ENCODE measurements at places on chromosomes 11 and 22.

GRCh38 chr22:23218867-23219251 lies 38.5 kb downstream of the BCR start:
- peak overlapping the region; percentile 44 for H3K27ac ChIP-seq
- H3K36me3 ChIP-seq = no peaks in the 10 kb centered on the region
- no peaks in the 10 kb centered on the region for H3K27me3 ChIP-seq
- H3K4me1 ChIP-seq = peaks cover 48% of the 10 kb centered on the region
- DNase-seq = no peak

DNA sequence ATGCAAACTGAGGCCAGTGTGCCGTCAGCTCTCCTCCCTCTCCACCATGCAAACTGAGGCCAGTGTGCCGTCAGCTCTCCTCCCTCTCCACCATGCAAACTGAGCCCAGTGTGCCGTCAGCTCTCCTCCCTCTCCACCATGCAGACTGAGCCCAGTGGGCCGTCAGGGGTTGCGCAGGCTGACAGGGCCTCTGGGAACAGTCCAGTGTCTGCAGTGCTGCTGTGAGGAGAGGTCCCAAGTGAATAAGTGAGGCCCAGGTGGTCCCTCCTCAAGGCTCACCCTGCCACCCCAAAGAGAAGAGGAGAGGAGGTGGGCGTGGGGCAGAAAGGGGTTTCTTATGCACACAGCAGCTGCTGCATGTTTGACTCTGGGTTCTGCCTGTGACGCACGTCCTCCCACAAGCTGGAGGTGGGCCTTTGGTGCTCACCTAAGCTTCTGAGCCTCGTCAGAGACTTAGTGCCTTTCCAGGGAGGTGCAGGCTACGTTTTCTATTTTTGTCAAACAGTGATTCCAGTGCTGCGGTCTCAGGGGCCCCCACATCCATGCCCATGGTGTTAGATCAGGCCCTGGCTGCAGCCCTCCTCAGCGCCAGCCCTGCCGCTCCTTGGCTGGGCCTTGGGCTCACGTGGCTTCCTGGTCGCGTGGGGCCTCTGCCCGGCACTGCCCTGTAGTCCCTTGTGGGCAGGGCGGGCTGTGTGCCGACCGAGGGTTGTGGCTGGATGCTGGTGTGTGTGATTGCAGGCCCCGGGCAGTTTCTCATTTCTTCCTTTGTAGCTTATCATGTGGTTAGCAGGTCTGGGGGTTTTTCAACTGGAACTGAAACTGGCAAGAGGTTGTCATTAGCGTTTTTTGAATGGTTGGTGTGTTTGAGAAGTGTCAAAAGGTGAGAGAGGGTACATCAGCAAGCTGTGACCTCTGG lies 7.1 kb downstream of the TPCN2 start:
- no peak overlapping the region for H3K4me3 ChIP-seq
- H3K27ac ChIP-seq = peak overlapping the region; percentile 21
- DNase-seq = no peak
- peaks cover 20% of the 10 kb centered on the region for H3K36me3 ChIP-seq
- peaks cover 32% of the 10 kb centered on the region for H3K4me1 ChIP-seq

DNA sequence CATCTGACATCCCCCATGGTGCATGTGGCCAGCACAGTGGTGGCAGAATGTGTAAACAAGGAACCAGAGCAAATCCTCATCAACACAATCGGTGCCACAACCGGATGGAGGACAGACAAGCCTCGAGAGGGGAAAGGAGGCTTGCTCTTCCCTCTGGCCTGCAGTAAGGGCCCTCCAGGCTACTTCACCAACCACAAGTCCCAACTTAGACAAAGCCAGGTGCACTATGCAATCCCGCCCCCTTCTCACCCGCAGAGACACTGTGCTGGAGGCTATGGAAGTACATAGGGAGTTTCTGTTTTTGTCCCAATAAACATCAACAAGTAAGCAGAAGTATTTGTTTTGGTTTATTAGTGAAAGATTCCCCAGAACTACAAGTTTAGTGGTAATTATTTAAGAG lies 54.3 kb downstream of the SPATA19 start:
- H3K4me3 ChIP-seq = no peak overlapping the region
- H3K4me1 ChIP-seq = peaks cover 7% of the 10 kb centered on the region

DNA sequence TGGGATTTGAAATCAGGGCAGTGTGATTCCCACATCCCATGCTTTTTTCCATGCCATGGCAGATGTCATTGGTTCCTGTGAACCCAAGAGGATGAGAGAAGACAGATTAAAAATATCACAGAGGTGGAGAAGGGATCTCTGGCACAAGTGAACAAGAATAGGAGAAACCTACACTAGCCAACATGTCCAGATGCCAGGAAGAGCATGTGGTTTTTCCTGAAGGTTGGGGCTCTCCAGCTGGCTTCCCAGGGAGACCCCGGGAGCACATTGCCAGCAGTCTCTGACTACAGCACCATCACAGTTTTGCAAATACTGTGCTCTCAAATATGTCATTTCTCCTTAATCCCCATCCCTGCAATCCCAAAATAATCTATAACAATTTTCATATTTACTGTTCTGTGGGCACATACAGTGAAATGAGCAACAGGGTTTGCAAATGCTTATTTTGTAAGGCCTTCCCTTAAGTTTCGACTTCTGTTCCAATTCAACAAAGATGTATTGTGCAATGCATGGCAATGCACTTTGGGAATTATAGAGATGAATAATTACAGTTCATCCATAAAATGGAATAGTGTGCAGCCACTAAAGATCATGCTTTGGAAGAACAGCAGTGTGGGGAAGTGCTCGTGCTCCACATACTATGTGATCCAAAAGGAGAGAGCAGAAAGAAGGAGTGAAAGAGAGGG lies 4.8 kb downstream of the ANKK1 start:
- no peaks in the 10 kb centered on the region for H3K4me1 ChIP-seq
- no peak overlapping the region for H3K4me3 ChIP-seq
- H3K27ac ChIP-seq = no peak overlapping the region
- H3K36me3 ChIP-seq = no peaks in the 10 kb centered on the region
- no peak for DNase-seq

DNA sequence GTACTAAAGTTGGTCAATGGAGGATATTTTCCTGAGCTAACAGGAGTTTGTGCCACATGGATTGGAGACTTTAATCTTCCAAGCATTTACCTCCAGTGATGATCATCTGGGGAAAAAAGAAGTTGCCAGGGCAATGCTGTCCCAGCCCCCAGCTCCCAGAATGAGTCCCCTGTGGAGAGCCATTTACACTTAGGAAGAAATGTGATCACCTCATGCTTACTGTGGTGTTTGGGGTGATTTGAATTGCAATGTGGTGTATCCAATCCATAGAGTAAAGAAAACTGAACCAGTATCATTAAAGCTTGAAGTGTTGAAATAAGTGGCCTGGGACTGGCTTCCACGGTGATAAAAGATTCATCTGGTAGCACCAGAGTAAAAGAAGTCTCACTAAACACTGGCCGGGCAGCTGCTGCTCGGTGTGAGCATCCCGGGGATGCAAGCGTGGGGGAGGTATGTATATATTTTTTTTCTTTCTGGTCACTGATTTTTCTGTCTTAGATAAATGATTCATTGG lies 117.2 kb upstream of the NTM start:
- no peaks in the 10 kb centered on the region for H3K4me1 ChIP-seq
- DNase-seq = no peak
- no peaks in the 10 kb centered on the region for H3K27me3 ChIP-seq
- no peak overlapping the region for H3K4me3 ChIP-seq
- no peak overlapping the region for H3K27ac ChIP-seq
- no peaks in the 10 kb centered on the region for H3K36me3 ChIP-seq

DNA sequence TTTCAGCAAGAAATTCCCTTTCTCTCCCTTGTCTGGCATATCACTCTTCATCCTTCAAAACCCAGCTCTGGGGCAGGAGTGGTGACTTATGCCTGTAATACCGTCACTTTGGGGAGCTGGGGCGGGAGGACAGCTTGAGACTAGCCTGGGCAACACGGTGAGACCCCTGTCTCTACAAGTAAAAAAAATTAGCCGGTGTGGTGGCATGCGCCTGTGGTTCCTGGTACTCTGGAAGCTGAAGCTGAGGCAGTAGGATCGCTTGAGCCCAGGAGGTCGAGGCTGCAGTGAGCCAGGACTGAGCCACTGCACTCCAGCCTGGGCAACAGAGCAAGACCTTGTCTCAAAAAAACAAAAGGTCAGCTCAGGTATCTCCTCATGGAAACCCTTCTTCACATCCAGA lies 1.4 kb upstream of the RCE1 start:
- no peak overlapping the region for H3K4me3 ChIP-seq
- peaks cover 6% of the 10 kb centered on the region for H3K36me3 ChIP-seq
- H3K27me3 ChIP-seq = no peaks in the 10 kb centered on the region
- H3K27ac ChIP-seq = peak overlapping the region; percentile 99
- DNase-seq = no peak
- peaks cover 25% of the 10 kb centered on the region for H3K4me1 ChIP-seq

DNA sequence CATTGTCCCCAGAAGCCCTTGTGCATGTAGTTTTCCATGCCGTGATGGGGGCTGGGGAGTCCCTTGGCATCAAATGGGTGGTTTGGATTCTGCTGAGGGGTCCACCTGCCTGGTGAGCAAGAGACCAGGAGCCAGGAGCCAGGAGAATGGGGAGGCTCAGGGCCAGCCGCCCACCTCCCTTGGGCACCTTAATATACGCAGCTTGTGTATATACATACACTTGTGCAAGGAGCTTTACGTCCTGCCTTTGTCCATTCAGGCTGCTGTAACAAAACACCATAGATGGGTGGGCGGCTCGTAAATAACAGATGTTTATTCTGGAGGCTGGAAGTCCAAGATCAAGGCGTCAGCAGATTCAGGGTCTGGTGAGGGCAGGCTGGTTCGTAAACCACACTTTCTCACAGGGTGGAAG lies 62.5 kb downstream of the SMIM38 start:
- no peak overlapping the region for H3K4me3 ChIP-seq
- H3K36me3 ChIP-seq = no peaks in the 10 kb centered on the region

DNA sequence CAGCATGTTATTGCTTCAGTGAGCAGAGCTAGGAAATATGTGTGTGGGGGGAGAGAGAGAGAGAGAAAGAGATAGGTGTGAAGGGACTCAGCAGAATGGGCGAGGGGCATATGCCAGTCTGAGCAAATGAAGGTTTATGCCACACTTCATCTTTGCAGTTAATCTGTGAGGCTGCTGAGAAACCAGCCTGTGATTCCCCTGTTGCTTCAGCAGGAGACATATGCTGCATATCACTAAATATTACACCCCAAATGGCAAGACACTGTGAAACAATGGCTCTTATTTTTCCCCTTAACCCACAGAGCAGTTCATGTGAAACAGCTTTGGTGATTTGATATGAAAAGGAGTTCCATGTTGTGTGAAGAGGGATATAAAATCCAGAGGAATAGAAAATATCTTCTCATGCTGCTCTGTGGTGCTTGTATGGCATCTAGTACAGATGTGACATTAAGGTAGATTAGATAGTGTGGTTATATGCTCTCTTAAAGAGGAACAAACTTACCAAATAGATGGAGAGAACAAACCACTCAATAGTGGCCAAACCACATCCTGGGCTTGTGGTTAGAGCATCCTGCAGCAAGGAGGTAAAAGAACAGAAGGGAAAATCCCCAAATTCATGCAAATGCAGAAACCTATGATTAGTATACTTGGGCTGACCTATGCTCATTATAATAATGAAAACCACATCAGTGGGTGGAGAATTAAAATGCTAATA lies 864.2 kb downstream of the FAM181B start:
- no peaks in the 10 kb centered on the region for H3K36me3 ChIP-seq
- no peaks in the 10 kb centered on the region for H3K4me1 ChIP-seq
- DNase-seq = no peak
- H3K27ac ChIP-seq = no peak overlapping the region
- H3K27me3 ChIP-seq = no peaks in the 10 kb centered on the region

- no peaks in the 10 kb centered on the region for H3K36me3 ChIP-seq
- DNase-seq = no peak
- no peak overlapping the region for H3K4me3 ChIP-seq
- H3K27ac ChIP-seq = no peak overlapping the region
- no peaks in the 10 kb centered on the region for H3K4me1 ChIP-seq
Measured at GRCh38 chr11:41392596-41392995, 66.9 kb downstream of the LRRC4C start.

DNA sequence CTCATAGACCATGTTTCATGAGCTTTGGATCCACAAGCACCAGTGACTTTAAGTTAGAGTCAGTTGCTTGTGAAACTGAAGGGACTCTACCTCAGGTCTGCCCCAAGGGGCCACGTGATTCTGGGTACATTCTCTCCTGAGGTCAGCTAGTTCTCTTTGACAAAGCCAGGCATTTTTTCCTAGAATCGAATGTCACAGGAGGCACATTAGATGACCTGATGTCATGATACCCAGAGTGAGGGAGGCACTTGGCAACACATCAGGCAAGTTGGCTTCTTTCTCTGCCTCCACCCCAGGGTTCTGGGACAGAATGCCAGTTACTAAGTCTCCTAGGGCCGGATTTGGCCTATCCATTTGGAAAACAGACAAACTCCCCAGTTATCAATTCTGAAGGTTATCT lies 93.0 kb downstream of the APIP start:
- H3K4me1 ChIP-seq = peaks cover 16% of the 10 kb centered on the region
- no peak overlapping the region for H3K4me3 ChIP-seq
- H3K27ac ChIP-seq = no peak overlapping the region
- DNase-seq = no peak
- no peaks in the 10 kb centered on the region for H3K27me3 ChIP-seq

DNA sequence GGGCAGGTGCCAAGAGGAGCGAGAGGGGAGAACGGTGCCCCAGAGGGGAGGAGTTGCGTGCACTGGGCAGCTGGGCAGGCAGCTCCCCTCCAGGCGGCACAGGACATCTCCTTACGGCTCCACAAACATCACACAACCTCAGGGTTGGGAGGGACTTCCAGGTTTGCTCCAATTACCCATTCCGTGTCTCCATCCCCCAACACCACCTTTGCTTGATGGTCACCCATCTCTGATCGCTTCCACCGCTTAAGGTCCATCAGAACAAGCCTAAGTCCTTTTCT lies 14.5 kb upstream of the TP53AIP1 start:
- H3K4me1 ChIP-seq = peaks cover 9% of the 10 kb centered on the region
- H3K27ac ChIP-seq = no peak overlapping the region
- DNase-seq = no peak

- H3K27me3 ChIP-seq = no peaks in the 10 kb centered on the region
- DNase-seq = no peak
- no peaks in the 10 kb centered on the region for H3K4me1 ChIP-seq
Measured at GRCh38 chr11:36333468-36333867, 37.4 kb downstream of the PRR5L start.

DNA sequence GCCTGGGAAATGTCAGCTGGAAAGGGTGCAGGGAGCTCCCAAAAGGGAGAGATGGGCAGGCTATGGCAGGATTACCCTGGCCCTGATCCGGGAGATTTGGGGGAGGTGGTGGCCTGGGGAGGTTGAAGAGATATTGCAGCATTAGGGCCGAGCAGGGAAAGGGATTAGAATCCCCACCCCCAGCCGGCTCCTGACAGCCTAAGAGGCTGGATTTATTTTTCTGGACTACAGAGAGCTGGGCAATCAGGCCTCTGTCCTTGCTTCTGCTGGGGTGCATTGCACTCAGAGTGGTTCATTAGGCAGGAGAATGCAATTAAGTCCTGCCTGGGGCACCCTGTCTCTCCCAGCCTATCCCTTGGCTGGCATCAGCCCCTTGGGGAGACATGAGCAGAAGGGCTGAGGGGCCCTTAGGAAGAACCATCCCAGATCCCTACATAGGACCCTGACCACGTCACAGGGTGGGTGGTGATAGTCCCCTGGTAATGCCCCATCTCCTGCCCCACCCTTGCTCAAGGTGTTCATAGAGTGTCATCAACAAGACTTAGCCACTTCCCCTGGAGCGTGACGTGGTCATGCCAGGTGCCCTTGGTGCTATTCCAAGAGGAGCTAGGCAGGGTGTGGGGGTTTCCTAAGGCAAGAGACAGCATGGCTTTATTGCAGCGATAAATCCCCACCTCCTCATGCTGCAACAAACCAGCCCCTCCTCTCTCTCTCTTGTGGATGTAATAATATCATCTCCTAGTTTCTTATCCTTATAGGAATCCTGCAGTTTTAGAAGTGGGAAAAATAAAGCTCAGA lies 38.4 kb upstream of the KLHL35 start:
- H3K36me3 ChIP-seq = no peaks in the 10 kb centered on the region
- H3K27ac ChIP-seq = no peak overlapping the region
- peaks cover 42% of the 10 kb centered on the region for H3K4me1 ChIP-seq
- DNase-seq = no peak
- no peak overlapping the region for H3K4me3 ChIP-seq
